Stimulated activated CD4-positive, alpha-beta T cell treated with anti-CD3 and anti-CD28 coated beads, Interleukin-4, amount 100 ng/mL, for 4 hours (primary cell): ENCODE measurements at places on chromosomes 16 and 17.
A peak's percentile ranks its signal among the peaks of the same experiment; 100 is the strongest.

DNA sequence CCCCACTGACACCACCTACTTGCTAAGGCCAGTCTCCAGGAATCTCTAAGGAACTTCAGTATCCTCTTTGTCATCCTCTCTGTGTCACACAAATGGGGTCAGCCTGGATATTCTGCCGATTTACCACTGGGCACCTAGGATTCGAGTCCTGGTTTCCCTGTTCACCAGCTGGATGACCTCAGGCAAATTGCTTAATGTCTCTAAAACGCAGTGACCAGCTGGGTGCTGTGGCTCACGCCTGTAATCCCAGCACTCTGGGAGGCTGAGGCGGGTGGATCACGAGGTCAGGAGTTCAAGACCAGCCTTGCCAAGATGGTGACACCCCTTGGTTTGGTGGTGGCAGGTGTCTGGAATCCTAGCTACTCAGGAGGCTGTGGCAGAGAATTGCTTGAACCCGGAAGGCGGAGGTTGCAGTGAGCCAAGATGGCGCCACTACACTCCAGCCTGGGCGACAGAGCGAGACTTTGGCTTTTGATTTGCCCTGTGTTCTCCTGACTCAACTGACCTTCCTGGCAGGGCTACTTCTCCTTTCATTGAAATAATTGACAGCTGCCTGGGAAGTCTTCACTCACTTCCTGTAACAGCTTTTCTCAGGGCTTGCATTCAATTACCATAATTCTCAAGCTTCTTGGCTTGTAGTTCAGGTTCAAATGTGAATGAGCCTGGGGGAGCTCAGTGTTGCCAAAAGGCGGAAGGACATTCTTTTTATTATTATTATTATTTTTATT is 15.4 kb downstream of the SYCE1L start:
- no peak for DNase-seq

GRCh38 chr16:89815639-89816348 is 653 bp downstream of the FANCA start:
- peak; percentile 16 for DNase-seq

DNA sequence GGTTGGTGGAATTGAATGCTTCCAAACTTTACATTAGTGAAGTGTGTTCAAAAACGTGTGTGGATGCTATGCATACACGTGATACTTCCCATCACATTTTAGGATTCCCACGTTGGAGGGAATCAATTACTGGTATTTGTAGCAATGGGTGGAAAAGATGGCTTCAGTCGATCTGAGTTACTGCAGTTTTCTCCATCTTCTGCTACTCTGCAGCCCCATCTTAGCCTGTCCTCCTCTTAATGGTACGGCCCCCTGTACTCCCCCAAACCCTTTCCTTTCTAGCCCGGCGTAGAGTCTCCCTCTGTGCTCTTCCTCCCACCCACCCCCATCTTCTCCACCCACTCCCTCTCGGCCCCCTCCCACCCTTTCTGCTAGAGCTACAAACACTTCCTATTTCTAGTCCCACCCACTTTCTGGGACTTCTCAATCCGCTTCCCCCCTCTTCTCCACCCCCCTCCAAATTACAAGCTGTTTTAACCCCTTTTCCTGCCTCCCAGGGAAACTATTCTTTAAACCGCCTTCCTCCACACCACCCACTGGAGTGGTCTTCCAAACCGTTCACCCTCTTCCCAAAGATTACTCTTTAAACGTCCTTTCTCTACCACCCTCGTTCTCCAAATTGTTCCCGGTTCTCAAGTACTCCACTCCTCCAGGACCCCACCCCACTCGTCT is 1.1 kb downstream of the CHTF8 start:
- DNase-seq = peak; percentile 41

DNA sequence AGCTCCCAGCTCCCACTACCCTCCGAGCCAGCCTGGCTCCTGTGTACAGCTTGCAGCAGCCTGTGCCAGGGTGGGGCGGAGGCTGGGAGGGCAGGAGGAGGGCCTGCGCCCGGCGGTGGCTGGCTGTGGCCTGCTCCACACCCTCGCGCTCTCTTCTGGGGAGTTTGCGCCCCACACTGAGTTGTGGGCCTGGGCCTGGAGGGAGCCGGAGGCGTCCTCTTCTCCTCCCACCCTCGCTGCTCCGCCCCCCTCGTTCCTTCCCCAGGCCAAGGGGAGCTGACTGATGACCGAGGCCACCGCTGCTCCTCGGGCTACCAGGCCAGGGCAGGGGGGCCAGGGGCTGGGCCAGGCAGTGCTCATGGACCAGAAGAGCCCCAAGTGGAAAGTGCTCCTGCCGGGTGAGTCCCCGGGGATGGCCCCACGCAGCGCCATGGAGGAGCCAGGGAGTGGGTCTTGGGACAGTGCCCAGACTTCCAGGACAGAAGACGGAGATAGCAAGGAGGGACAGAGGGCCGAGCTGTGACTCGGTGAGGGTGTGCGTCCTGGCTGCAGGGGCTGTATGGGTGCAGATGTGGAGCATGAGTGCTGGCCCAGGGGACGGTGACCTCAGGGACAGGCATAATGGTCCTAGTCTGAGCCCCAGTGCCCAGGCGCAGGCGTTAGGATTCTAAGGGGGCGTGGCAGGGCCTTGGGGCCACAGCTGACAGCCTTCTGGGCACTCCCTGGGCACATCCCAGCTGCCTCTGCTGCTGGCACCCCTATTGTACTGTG is 242.1 kb upstream of the GSE1 start:
- DNase-seq = no peak

GRCh38 chr17:38735161-38735997 is 5.2 kb downstream of the CISD3 start:
- DNase-seq = peak; percentile 80

DNA sequence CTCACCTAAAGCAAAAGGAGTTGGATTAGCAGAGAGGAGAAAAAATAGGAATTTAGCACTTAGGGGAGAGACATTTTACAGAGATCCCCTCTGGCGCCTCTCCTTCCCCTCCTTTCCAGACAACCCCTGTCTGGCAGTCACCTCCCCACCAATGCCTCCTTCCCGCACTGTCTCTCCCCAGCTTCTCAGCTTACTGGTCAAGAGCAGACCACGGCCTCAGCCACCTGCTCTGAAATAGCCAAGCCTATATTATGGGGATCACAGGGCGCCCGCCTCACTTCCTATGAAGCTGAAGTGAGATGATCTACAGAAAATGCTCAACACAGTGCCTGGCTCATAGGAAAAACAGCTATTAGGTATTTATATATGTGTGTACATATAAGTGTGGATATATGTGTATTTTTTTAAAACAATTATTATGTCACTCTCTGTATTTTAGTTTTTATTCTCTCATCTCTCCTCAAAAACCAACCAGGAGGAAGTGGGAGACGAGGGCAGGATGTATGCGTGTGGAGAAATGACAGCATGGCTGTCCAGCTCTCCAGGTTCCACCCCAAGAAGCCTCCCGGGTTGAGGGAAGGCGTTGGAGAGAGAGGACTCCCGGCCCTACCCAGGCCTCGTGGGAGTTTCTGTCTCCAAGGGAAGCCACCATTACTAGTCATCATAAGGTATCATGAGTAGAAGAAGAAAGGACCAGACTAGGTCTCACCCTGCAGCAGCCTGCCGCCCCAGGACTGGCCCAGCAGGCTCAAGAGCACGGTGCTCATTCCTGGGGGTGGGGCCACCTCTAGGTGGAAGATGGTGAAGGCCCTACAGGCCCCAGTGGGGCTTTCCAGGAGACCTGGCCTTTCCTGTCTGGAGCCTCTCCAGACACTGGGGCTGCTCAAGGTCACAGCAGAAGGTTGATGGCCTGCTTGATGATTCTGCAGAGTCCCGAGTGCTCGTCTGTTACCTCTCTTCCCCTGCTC is 27.2 kb downstream of the MAP3K14 start:
- DNase-seq = no peak

DNA sequence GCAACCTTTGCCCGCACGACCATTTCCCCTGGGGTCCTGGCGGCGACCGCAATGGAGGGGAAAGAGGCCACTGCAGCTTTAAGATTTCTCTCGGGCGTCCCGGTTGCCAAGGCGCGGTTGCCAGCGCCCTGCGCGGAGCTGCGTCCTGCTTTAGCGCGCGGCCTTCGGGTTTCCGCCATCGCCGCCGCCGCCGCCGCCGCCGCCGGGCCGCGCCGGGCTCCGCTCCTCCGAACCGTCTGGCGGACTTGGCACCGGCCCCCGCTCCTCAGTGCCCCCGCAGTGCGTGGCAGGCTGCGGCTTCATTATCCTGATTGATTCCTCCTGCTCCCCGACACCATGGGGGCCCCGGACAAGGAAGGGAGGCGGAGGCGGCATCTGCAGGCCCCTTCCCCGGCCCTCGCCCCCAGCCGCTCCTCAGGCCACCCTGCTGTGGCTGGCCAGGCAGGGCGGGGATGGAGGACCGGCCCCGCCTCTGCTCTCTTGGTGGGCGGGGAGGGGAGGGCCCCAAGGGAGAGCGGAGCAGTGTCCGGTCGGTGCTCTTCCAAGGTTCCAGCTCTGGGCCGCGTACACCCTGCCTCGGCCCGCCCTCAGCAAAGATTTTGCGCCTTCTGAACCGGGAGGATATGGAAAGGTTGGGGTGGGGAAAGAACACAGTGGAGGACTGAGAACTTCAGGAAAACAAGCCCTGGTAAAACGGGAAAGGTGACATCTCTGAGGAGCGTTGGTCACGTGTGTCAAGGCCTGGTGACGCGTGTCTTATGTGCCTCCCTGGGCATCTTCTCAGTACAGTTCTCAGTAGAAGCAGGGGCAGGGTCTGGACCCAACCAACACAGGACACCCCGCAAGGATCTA is 34.0 kb downstream of the NEUROD2 start:
- DNase-seq = peak; percentile 18

GRCh38 chr17:68700421-68700820 is 99.3 kb upstream of the FAM20A start:
- no peak for DNase-seq

- DNase-seq = no peak
These were observed 122.0 kb upstream of the NACA2 start for GRCh38 chr17:61713035-61713434.

- DNase-seq = no peak
These were observed 290.6 kb downstream of the WWOX start for GRCh38 chr16:78390092-78390491.

DNA sequence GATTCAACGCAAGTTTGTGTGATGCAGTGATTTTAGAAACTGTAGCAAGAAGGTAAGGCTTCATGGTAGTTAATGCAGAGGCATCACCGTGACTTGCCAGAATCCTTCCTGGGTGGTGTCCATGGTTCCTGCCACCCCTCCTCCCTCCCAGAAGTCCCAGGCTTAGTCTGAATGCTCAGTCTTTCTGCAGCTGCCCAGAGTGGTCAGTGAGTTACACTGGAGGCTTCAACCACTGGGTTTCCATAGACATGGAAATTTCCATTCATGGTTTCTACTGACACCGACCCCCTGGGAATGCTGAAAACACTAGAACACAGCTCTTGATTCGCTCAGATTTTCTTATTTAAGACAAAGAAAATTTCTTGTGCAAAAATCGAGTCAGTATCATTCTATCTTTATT is 159.4 kb upstream of the HSBP1 start:
- no peak for DNase-seq

- no peak for DNase-seq
These were observed 15.5 kb upstream of the C1QL1 start for GRCh38 chr17:44983563-44983962.

DNA sequence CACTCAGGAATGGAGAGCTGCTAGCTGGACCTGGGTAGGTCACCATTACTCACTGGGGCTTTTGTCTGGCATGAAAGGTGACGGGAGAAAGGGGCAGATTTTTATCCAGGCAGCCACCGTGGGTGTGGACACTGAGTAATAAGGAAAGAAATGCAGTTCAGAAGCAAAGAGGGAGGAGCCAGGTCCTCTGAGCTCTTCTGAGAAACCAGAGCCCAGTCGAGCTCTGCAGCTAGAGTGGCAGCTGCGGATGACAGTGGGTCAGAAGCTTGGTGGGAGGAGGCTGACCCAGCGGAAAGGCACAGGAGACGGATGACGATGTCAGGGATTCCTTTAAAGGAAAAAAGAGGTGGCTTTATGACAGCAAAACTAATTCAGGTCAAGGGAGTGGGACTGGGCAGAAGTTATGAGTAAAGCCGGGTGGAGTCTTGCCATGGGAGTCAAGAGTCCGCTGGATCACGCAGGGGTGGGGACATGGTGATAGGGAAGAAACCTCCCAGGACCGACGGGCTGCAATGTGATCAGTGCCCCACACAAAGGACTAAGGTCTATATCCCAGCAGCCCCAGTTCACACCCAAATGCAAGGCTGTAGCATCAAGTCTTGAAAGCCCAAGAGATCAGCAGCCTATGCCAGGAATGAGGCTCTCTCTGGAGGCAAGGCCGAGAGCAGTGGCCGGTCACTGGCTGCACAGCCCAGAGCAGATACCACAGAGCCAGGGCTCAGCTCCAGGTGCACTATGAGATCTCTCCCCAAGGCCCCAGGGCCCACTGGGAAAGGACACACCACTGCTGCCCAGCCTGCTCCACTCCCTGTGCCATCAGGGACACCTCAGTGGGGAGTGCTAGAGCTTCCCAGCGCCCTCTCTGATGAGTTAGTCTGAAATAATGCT is 6.3 kb upstream of the MNT start:
- DNase-seq = no peak
